ENCODE measurements at places on chromosomes 4 and X.

GRCh38 chr4:142353149-142353738 is 492.9 kb downstream of the INPP4B start:
- DNase-seq: peak; percentile 35

- DNase-seq: no peak
Observed at GRCh38 chrX:24023972-24024669, 2.9 kb downstream of the KLHL15 start.

DNA sequence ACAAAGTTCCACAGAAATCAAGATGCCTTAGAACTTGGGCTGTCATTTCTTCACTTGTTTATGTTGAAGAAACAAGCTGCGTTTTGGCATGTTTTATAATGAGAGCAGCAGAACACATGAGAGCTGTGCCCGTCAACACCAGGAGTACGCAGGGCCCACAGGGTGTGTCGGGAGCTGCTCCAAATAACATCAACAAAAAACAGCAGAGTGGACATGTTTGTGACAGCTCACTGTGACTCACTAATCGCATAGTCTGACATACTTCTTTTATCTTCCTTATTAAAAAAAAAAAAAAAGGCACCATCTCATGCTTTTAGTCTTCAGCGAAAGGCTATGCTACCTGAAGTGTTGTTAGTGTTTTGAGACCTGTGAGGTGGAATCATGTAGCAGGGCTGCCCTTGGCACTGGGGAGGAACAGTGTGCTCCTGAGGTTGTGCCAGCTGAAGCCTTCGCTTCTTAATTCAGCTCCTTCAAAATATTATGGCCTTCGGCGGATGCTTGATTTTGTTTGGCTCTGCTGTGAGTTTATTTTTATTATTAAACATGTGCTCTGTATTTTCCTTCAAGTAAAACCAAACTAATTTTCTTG is 32.8 kb downstream of the FHDC1 start:
- no peak for DNase-seq

GRCh38 chr4:89197920-89198319 is 86.6 kb downstream of the TIGD2 start:
- no peak for DNase-seq

- DNase-seq: no peak
Observed at GRCh38 chrX:76147106-76147505, 25.8 kb upstream of the PBDC1 start.

Measured in right kidney (tissue), 9 donors.